CD8-positive, alpha-beta memory T cell (primary cell): ENCODE measurements at places on chromosomes 6 and 20. TPM values are rescaled to one million over a fixed set of nuclear protein-coding genes. Genes with fewer than 3 reads are reported as not detected.

DNA sequence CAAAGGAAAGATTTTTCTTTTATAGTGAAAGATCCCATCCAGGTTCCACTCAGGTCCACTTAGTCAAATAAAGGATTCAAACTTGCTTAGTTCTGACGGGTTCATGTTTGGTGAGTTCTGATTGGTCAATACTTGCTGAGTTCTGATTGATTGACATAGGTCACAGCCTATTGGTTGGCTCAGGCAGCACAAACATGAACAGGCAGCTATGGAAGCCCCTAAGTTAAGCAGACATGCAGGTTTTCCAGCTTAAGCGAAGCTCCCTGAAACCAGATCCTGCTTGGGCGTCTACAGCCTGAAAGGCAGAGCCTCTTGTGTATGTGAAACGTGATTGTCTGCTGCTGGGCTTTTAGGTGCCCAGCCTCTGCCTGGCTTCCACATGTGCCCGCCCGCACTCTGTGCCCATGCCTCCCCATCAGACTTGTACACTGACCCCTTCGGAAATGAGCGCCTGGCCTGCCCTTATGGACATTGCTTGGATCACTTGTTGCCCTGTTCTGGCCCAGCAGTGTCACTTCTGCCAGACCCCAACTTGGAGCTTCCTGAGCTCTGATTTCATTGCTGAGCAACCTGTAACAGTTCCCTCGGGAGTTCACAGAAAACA lies 45.4 kb upstream of the ECI2 start:
- no peak overlapping the region for H3K27ac ChIP-seq
- no peaks in the 10 kb centered on the region for H3K4me1 ChIP-seq
- no peaks in the 10 kb centered on the region for H3K27me3 ChIP-seq
- no peak for DNase-seq

Gene ATAT1
- 10.7 TPM for total RNA-seq

Gene FKBP1C
- total RNA-seq, result 0.84 TPM

DNA sequence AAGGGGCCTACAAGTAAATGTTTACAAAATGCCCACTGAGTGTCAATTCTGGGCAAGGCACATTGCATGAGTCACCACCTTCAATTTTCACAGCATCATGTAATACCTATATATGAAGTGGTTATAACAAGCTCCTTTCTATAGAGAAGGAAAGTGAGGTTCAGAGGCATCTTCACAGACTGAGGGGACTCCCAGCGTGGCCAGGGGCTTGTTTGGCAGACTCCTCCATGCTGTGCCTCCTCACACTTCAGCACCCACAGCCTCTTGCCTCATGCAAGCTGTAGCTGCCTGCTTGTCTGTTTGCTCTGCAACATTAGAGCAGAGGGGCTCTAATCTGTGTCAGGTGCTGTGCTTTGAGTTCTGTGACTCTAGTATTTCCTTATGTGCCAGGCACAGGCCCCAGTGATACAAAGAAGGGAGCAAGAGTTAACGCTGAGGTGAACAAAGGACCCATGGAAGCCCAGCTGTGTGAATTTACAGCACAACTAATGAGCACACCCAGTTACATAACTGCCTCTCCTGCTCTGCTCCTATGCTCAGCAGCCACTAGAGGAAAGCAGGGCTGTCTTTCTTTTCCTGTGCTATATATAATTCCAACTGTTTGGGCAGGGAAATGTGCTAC lies 72.3 kb downstream of the ZHX3 start:
- H3K4me1 ChIP-seq, result peaks cover 10% of the 10 kb centered on the region
- no peak for DNase-seq
- H3K27ac ChIP-seq, result no peak overlapping the region

GRCh38 chr6:131122007-131122406 lies 13.3 kb upstream of the AKAP7 start:
- no peaks in the 10 kb centered on the region for H3K36me3 ChIP-seq
- no peak overlapping the region for H3K4me3 ChIP-seq
- DNase-seq, result no peak
- no peaks in the 10 kb centered on the region for H3K27me3 ChIP-seq

DNA sequence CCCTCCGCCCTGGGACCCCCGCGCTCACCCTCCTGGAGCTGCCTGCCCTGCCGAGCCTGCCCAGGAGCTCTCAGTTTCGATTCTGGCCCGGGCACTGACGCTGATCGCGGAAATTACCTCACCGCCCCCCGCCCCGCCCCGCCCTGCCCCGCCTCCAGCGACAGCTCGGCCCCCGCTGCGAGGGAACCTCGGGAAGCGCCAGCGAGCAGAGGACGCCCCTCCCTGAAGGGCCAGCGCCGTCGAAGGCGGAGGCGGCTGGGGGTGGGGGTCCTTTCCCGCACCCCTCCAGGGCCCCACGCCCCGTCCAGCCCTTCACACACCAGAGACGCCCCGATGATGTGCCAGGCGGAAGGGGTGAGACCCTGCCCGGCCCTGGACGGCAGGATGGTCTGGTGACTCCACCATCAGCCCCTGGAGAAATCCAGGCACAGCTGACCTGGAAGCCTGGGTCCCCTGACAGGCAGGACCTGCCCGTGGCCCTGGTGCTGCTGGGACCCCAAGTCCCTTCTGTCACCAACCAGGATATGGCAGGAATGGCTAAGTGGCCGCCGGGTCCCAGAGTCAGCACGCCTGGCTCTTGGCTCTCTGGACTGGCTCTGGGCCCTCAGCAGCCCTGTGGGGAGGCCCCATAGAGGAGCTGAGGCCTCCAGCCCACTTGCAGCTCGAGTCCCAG lies at the start of gene HELZ2:
TSS of gene HELZ2 (minus strand) at position 84 of the 673 bp plus-strand sequence. CDS start 1,854 bp downstream, outside the sequence.
- H3K4me3 ChIP-seq, result peak within 1 kb of the TSS; percentile 62
- peaks cover 20% of the 10 kb centered on the region for H3K4me1 ChIP-seq
- no peaks in the 10 kb centered on the region for H3K36me3 ChIP-seq
- peak; percentile 40 for DNase-seq
- H3K27me3 ChIP-seq, result no peaks in the 10 kb centered on the region
- H3K27ac ChIP-seq, result peak within 1 kb of the TSS; percentile 70

GRCh38 chr20:44805979-44806620 lies 4.2 kb downstream of the RIMS4 start:
- no peak for DNase-seq
- no peaks in the 10 kb centered on the region for H3K36me3 ChIP-seq
- no peak overlapping the region for H3K4me3 ChIP-seq
- peaks cover 29% of the 10 kb centered on the region for H3K27me3 ChIP-seq
